Endothelial cell (in vitro differentiated cells): ENCODE measurements at places on chromosomes 11 and 22.

DNA sequence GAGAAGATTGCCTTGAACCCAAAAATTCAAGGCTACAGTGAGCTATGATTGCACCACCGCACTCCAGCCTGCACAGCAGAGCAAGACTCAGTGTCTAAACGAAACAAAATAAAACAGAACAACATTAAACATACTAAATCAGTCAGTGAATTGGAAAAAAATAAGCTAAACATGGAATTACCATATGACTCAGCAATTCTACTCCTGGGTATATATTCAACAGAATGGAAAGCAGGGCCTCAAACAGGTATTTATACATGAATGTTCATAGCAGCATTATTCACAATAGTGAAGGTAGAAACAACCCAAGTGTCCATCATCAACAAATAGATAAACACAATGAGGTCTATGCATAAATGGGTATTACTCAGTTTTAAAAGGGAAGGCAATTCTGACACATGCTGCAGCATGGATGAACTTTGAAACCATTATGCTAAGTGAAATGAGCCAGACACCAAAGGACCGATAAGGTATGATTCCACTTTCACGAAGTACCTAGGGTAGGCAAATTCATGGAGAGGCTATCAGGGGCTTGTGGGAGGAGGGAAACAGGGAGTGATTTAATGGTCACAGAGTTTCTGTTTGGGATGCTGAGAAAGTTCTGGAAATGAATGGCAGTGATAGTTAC is 15.5 kb downstream of the NTM start:
- DNase-seq: no peak

DNA sequence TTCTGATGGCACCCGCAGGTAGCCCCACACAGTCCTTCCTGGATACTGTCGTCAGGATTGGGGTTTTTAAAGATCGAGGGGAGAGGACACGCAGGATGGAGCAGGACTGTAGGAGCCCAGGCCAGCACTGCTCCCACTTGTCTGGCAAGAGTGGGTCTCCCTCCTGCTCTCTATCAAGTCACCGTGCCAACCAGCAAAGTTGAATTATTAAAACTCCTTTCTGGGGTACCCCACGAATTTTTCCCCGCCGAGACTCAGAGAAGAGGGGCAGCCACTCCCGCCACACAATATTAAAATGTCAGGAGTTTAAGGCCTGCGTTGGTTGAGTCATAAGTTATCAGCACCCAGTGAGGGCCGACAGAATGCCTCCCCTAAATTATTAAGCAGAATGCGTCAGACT is 10.1 kb downstream of the LMO1 start:
- no peak for DNase-seq

GRCh38 chr11:108220721-108221336 is 1.6 kb downstream of the NPAT start:
- no peak for DNase-seq

- peak; percentile 86 for DNase-seq
Measured at GRCh38 chr11:73647459-73648100, 1.2 kb downstream of the PLEKHB1 start.

GRCh38 chr11:6233984-6234386 is 451 bp downstream of the FHIP1B start:
- DNase-seq: peak; percentile 20

DNA sequence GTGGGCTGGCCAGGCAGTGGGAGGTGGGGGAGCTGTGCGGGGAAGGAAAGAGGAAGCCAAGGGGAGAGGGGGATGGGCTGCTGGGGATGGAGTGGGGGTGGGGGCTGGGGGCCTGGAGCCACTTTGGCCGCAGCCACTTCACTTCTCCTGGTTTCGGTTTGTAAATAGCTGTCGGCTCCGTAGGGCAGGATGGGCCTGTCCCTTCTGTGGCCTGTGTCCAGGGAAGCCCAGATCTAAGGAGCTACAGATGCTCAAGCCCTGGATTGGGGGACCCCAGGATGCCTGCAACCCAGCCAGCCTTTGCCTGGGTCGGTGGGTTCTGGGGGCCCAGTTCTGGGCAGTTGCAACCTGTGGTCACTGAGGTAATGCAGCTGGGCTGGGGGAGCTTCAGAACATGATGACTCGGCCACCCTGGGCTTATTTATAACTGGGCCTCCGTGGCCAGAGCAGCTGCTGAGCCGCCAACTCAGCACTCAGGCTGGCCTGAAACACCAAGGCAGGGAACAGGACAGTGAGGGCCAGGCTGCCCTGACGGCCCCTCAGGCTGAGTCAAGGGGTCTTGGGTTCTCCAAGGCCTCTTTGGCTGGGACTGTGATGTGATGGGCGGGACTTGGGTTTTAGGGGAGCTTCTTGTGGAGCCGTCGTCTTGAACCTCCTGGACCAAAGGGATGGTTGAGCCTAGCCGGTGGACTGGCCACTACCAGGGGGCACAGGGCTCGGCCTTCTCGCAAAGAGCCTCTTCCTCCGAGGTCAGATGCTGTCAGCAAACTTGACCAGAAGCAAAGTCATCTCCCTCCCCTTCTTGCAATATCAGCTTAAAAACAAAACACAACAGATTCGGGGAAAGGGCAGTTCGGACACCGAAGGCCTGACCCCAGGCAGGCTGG is 15.0 kb upstream of the SLC39A13 start:
- DNase-seq: no peak

- DNase-seq: no peak
Measured at GRCh38 chr22:32649515-32650200, 151.8 kb upstream of the TIMP3 start.

DNA sequence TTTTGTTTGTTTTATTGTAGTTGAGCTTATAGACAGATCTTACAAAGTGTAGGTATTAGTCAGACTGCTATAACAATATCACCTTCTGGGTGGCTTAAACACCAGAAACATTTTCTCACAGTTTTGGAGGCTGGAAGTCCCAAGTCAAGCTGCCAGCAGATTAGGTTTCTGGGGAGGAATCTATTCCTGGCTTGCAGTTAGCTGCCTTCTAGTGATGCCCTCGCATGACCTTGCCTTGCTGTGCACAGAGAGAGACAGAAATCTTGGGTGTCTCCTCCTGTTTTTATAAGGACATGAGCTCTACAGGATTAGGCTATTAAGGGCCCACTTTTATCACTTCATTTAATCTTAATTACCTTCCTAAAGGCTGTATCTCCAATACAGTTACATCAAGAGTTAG is 1635.2 kb downstream of the FAM181B start:
- DNase-seq: no peak

GRCh38 chr11:120057028-120057330 is 80.9 kb downstream of the TRIM29 start:
- DNase-seq: no peak
